GM13977 (cell line): ENCODE measurements at places on chromosomes 7 and 10.

DNA sequence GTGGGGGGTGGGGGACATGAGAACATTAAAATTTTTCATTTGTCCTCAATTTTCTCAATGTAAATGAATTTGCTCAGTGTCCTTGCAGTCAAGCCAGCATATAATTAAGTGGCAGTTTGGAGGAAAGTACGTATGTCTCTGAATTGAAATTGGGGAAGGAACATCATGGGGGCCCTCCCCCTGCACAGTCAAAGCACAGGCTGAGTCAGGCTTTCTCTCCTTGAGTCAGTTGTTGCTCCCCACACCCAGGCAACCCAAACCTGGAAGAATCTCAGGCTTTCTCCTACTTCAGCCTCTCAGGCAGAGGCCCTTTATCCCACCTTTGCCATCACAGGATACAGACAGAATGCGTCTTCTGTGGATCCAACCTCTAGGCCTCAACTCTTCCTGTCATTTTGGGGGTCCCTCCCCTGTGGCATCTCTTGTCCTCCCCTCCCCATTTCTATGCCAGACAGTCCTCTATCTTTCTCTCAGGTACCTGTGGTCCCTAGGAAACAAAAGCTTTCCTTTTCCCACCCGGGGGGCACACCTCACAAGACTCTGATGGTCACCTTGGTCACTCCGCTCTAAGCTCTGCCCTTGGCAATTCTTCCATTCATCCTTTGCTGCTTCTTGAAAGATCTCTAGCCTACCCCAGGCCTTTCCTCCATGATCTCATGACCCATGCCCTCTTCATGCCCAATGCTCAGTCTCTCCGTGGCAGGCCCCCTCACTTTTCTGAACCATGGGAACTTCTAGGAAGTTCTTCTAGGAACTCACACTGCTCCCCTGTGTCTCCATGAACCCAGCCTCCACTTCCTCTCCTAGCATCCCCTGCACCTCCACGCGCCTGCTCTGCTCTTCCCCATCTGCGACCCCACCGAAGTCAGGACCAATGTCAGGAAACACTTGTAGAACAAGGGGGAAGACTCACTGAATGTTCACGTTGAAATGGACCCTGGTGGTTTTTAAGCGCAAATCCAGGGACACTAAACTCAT, 40.4 kb downstream of the CREB3L2 start:
- peak; percentile 62 for DNase-seq

GRCh38 chr10:95845411-95845810, 62.4 kb upstream of the CC2D2B start:
- no peak for DNase-seq

DNA sequence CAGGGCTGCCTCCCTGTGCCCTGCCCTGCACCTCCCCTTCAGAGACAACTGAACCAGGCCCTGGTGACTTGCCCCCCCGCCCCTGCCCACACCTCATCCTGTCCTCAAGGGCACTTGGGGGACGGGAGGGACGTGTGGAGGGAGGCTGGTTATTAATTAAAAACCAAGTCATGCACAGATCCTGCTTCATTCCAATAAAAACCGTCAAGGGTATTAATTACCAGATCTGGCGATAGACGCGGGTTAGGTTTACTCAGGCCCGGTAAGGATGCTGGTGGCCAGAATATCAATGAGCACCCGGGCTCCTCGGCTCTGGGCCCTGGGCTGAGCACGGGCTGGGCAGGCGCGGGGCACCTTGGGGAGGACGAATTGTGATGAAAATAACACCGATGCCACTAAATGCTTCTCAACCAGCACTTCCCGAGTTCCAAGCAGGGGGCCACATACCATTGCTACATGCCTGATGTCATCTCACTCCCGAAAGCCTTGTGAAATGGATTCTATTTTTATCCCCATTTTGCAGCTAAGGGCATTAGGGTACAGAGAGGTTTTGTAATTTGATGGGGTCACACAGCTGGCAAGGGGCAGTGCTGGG, 24.5 kb upstream of the GTF2IRD1 start:
- no peak for DNase-seq

DNA sequence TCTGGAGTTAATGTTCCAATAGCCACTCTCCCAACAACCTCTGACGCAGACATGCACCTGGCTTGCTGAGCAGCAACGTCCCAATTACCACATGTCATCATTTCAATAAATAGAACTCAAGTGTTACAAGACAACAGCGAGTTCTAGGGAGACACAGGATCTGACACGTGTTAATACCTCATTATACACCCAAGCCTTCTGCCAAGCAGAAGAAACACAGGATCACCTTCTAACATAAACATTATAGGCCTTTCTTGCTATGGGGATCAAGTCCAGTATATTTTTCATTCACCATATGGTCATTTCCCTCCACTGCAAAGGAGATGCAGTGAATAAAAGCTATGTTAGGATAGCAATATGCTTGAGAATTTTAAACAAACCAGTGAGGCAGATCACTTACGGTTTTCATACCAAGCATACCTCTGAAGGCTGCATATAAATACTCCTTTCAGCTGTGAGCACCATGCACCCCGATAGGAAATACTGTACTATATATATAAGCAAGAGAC, 74.2 kb downstream of the JAZF1 start:
- no peak for DNase-seq

- DNase-seq = no peak
Observed at GRCh38 chr7:16365177-16365576, 56.2 kb downstream of the CRPPA start.

DNA sequence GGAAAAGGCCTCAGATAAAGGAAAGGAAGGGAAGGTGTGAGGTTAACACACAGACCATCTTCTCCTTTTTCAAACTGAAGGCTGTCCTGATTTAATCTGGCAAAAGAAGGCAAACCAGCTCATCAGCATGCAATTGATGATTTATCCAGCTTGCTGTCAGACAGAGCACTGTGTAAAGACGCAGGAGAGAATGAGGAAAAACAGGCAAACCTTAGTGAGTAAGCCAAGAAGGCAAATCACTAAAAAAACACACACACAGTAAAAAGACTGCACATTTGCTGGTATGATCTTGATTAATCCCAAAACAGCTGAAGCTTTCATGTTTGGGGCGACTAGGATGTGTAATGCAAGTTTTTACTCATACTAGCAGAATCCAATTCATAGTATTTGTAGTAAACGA, 65.8 kb upstream of the SKAP2 start:
- DNase-seq = no peak

DNA sequence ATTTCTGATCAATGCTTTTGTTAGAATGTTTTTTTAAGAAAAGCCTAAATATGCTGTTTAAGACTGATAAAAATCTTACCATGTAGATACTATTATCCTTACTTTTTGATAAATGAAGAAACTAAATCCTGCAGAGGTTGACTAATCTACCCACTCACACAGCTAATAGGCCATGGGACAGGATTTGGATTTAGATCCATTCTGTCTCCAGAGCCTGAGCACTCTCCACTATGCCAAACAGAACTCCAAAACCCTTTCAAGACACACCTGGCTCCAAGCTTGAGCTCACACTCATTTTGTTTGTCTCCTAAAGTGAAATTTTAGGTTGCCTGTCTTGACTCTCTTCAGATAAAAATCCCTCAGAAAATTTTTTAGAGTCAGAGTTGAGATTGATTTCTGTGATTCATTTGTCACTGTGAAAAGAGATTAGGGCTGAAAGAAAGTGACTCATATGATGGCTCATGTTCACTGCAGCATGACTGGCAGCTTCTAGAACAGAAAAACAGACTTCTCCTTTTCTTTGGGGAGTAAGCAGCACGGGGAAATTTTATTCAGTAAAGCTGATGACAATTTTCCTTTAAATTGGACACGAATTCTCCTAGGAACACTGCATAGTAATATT, 132.3 kb upstream of the POT1 start:
- DNase-seq = peak; percentile 19

DNA sequence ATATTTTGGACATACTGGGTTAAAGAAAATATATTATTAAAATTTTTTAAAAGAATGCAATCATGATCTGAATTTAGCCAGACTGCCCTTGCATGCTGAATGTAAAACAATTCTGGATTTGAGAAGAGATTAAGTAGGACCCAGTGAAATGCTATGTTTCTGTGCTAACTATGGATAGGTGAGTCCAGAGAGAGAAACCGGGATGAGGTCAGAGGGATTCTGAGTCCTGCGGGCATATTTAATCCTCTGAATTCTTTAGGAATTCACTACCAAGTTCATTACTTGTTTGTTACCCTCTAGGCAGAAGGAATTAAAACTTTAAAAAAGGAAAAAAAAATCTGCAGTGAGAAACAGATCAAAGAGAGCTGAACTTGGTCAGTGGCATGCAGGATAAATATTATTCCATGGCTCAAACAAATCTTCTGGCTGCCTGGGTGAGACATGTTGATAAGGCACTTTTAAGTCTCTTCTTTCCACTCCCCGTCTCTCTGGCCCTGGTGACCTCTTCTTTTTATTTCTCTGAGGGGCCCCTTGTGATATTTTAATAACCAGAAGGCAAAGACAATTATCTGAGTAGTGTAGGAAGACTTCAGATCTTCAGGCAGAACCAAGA, 50.2 kb upstream of the LYZL1 start:
- DNase-seq = no peak

DNA sequence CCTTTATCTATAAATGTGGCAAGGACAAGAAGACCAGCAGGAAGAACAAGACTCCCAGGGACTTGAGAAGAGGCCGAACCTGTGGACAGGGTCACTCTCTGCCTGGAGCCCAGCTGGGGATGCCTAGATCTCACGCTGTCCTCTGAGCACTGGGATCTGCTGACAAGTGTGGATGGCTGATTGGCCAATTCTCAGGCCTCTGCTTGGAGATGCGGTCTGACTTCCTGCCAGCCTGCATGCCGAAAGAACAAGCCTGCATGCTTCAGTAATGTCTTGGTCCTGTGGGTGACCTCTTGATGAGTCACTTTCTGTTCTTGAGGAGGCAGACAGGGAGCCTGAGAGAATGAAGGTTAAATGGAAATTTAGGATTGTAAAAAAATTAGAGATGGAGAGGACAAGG, 84.7 kb downstream of the TMEM178B start:
- no peak for DNase-seq

- DNase-seq = no peak
Observed at GRCh38 chr7:45597286-45597984, 23.3 kb downstream of the ADCY1 start.

DNA sequence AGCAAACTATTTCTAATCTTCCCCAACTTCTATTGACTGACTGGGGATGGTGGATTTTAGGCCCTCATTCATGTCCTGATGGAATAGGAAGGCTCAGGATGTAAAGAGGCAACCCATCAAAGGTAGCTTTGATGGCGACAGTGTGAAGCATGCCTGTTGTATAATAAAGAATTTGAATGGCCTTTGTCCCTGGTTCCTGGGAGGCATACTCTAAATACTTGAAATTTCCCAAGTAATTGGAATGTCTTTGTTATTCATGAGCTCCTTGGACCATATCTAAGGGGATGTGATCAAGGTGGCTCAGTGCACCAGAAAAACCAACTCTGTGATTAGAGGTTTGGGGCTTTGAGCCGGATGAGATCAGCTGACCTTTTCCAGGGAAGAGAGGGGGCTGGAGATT, 264.5 kb upstream of the NEBL start:
- DNase-seq = no peak

DNA sequence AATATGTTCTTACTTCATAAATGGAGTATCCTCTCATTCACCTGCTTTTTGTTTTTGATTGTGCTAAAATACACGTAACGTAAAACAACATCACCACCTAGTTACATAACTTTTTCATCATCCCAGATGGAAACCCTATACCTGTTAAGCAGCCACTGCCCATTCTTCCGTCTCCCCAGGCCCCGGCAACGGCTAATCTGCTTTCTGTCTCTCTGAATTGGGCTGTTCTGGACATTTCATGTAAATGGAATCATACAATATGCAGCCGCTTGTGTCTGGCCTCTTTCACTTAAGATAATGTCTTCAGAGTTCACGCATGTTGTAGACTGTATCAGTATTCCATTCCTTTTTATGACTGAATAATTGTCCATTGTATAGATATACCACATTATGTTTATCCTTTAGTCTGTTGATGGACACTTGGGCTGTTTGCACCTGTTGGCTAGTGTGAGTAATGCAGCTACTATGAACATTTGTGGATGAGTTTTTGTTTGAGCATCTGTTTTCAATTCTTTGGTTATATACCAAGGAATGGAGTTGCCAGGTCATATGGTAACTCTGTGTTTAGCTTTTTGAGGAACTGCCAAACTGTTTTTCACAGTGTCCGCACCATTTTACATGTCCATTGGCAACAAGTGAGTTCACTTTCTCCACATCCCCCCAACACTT, 14.1 kb upstream of the SUN1 start:
- peak; percentile 52 for DNase-seq

- no peak for DNase-seq
Observed at GRCh38 chr7:121500360-121501058, 104.4 kb upstream of the FAM3C start.

GRCh38 chr10:3605882-3606281, 179.1 kb downstream of the KLF6 start:
- no peak for DNase-seq
